ENCODE measurements at places on chromosomes 3 and 15. TPM values are rescaled to one million over a fixed set of nuclear protein-coding genes. Genes with fewer than 3 reads are reported as not detected.

PPP1R14D gene
- total RNA-seq, result not detected

VILL gene
- total RNA-seq, result 5.5 TPM

EDC3 gene
- total RNA-seq, result 5.3 TPM

CHDH gene
- total RNA-seq, result 6.2 TPM

B2M gene
- 1,867 TPM for total RNA-seq

IL16 gene
- total RNA-seq, result not detected

C2CD4A gene
- not detected for total RNA-seq

APH1B gene
- total RNA-seq, result 7.8 TPM

RBPMS2 gene
- total RNA-seq, result not detected

ARL14 gene
- total RNA-seq, result 1.7 TPM

TRAT1 gene
- not detected for total RNA-seq

NMNAT3 gene
- total RNA-seq, result 3.7 TPM

OIP5 gene
- 67.7 TPM for total RNA-seq

PP2D1 gene
- not detected for total RNA-seq

TM6SF1 gene
- 3.6 TPM for total RNA-seq

METTL6 gene
- total RNA-seq, result 37.2 TPM

SLC12A8 gene
- 2.0 TPM for total RNA-seq

TRIM42 gene
- total RNA-seq, result not detected

SAXO2 gene
- total RNA-seq, result 11.0 TPM

GOLGA8N gene
- total RNA-seq, result 0.23 TPM

SNTN gene
- total RNA-seq, result not detected

ISLR gene
- 0.29 TPM for total RNA-seq

FANCD2OS gene
- total RNA-seq, result not detected

ITIH1 gene
- not detected for total RNA-seq

UCN2 gene
- total RNA-seq, result 3.0 TPM

CX3CR1 gene
- not detected for total RNA-seq

IL5RA gene
- total RNA-seq, result 0.80 TPM

GP5 gene
- not detected for total RNA-seq

LMAN1L gene
- total RNA-seq, result not detected

KPNA4 gene
- total RNA-seq, result 31.2 TPM

AEN gene
- 13.2 TPM for total RNA-seq

Measured in Daoy (cell line).